ENCODE measurements at places on chromosomes 7 and 10.

- no peak for DNase-seq
Measured at GRCh38 chr10:23110722-23111516, 15.5 kb downstream of the MSRB2 start.

DNA sequence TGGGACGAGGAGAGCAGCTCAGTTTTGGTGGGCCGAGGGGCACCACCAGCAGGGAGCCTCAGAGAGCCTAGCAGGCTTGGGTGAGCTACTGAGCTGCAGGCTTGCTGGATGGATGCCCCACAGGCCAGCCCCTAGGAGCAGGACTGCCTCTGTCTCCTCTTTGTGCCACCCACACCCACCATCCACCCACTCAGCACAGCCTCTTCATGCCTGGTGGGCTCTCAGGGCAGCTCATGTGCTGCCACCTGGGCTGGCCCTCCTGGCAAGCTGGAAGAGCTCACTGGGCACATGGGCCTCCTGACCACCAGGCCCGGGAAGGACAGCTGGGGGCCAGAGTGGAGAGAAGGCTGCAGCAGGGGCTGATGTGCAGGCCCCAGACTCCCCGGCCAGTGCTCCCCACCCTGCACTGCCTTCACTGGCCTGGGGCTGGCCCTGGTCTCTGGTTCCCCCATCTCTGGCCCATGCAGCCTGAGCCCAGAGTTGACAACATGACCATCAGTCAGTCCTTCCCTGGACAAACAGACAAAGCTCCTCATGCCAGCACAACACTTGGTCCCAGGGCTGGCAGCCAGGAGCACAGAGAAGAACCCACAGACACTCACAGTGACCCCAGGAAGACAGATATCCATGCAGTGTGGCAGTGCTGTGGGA lies 8.2 kb downstream of the RASGEF1A start:
- DNase-seq: no peak

DNA sequence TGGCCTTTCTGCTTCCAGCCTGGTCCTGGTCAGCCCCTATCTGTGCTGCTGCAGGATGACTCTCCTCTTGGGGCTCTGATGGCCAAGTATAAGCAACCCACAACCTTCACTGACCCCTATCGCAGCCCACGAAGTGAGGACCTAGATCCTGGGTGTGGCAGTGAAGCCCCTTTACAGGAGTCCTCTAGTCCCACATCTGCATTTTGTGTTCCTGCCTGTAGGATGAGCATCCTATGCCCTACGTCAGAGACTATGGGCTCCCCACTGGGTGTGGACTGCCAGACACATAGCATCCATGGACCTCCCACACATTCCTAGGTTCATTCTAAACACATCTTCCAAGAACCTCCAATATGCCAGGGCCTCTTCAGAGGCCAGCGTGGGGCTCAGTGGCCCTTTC lies 29.0 kb downstream of the ARHGAP22 start:
- no peak for DNase-seq

DNA sequence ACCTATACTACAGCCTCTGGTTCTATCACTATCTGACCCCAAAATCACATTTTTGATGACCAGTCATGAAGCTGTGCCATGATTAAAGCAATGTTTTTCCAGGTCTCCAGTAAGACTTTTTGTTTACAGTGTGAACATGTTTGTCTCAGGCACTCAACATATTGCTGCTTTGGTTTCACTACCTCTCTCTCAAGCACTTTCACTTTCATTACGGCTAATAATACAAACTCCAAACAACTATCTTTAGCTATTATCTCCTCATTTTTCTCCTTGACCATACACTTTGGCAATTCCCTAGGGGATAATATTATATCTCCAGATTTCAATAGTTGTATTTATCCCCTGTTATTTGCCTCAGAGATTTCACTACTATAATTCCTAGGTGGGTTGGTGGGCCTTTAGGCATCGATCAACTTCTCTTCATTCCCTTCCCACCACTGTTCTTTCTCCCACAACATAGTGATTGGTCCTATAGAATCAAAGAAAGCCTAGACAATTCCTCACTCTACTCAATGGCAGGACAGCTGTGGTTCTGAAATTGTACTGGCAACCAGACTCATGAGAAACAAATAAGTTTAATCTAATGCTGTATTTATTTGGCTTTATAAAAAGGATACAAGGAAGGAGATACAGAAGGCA lies 261.4 kb upstream of the ZWINT start:
- no peak for DNase-seq

GRCh38 chr7:50610521-50611277 lies 45.5 kb upstream of the DDC start:
- DNase-seq: peak; percentile 34

- DNase-seq: no peak
Measured at GRCh38 chr7:135761751-135762488, 13.3 kb upstream of the FAM180A start.

- DNase-seq: no peak
Measured at GRCh38 chr7:20236043-20236442, 18.9 kb upstream of the MACC1 start.

- no peak for DNase-seq
Measured at GRCh38 chr7:127625331-127625730, 7.4 kb upstream of the PAX4 start.

DNA sequence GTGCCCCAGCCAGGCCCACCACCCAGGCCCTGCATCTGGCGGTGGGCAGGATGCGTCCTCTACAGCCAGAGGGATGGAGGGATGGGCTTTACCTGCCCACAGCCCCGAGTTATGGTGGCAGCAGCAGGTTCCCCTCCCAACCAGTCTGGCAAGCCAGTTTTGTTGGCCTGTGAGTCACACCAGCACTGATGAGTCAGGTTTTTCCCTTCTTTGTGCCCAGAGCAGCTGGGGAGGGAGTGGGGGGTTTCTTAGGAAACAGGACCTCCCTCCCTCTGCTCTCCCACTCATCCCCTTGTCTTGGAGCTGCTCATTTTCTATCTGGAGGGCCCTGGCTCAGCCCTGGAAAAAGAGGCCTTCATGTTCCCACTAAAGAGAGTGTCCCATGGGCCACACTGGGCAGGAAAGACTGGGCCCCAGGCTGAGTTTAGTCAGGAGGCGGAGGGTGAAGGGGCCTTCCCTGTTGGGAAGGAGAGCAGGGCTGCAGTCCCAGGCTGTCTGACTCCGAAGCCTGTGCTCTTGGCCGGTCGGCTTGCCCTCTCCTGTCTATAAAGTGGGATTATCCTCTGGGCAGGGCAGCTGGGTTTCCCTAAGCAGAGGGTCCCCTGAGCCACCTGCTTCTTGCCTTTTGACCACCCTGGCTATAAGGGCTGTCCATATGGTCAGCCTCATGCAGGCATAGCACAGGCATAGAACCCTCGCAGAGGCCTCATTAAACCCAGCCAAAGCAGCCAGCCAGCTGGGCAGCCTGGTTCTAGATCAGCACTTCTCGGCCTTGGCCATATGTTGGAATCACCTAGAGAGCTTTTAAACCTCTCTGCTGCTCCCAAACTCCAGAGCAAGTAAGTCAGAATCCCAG lies 30.2 kb upstream of the ANKRD2 start:
- peak; percentile 39 for DNase-seq

- DNase-seq: no peak
Measured at GRCh38 chr10:129523031-129523722, 56.1 kb downstream of the MGMT start.

DNA sequence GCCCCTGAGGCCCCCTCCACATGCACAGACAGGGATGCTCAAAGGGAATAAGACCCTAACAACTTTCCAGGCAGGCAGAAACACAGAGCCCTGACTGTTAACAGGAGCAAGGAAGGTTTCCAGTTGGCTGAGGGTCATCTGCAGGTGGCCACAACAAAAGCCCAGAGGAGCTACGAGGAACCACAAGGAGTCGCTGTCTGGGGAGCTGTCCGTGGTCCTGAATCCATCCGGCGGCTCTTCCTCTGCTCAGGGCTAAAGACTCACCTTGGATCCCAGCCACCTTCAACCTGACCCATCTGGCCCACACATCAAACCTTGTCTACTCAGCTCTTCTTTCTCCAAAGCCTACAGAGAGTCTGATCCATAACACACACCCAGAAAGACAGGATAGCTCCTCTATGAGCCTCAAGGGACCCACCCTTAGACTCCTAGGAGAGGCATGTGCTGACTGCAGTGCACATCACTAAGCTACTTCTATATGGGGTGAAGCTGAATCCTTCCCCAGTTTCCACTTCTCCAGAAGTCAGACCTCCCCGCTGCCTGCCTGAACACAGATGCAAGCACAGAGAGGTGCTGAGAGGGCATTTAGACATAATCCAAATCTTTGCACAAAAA lies 104.0 kb downstream of the SLIT1 start:
- DNase-seq: peak; percentile 32

DNA sequence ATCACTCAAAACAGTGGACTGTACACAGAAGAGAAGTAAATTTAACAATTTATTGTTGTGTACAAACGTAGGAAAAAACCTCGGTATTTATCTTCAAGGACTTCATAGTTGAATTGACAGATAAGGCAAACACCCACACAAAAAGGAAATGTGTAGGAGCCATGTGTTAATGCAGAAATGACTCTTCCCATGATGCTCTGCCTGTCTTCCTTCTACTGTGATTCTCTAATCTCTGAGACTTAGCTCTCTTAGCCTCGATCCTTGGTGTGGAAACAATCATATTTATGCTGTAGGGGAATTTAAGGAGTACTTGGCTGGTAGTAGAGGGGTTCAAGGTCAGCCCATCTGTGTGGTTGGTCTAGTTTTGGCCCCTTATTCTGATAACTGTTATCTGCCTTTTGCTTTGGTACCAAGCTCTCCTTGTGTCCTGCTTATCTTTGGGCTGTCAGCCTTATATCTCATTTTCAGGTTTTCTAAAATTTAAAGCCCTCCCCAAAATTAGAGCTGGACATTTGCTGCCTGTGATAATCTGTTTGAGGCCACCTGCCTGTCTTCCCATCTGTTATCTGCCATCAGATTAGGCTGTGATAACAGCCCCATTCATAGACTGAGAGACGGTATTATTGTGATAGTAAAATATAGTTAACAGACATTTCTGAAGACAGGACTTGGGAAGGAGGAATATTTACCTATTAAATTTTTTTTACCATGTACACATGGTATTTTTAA lies 81.7 kb downstream of the GPR85 start:
- no peak for DNase-seq

DNA sequence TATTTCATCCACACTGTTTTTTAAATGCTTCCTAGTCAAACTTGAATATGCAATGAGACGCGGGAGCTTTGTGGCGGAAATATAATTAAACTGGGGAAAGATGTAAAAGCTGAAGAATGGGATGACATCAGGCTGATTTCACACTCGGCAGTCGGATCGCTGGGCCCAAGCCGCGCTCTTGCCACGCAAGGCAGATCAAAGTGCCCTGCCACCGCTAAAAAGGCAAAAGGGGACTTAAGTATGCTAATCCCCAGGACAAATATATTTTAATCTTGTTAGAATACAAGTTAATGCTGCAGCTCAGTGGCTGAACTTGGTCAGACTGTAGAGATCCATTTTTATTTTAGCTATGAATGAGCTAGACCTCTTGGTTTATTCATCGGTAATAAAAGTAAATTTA lies 13.8 kb downstream of the EN2 start:
- DNase-seq: no peak

All from activated T-cell treated with anti-CD3 and anti-CD28 coated beads for 24 hours (primary cell).